A549 treated with DMSO at 1 μM for 4 hours (cell line): ENCODE measurements at places on chromosomes 6 and 20. TPM values are rescaled to one million over a fixed set of nuclear protein-coding genes. Genes with fewer than 3 reads are reported as not detected.

The TEAD3 gene
- total RNA-seq, result 4.2 to 6.2 TPM (median 5.7 TPM) in 5 replicates

The RRAGD gene
- total RNA-seq, result 3.3 to 4.5 TPM (median 4.4 TPM) in 5 replicates

The PPDPF gene
- 248 to 342 TPM (median 288 TPM) in 5 replicates for total RNA-seq

The GSTA2 gene
- total RNA-seq, result 0.06 to 0.17 TPM in 2 of 5 replicates, not detected in the others

The CST4 gene
- total RNA-seq, result not detected in 5 replicates

The TMEM200A gene
- 0.07 to 0.08 TPM (median 0.08 TPM) in 5 replicates for total RNA-seq

The MUC21 gene
- total RNA-seq, result not detected in 5 replicates

The ZSCAN16 gene
- 4.0 to 4.8 TPM (median 4.2 TPM) in 5 replicates for total RNA-seq

The CD40 gene
- 4.1 to 5.0 TPM (median 4.6 TPM) in 5 replicates for total RNA-seq

The LY6G6D gene
- total RNA-seq, result not detected in 5 replicates

The GLP1R gene
- total RNA-seq, result not detected in 5 replicates

The UNC93A gene
- total RNA-seq, result not detected in 5 replicates

The DEF6 gene
- 0.03 to 0.30 TPM (median 0.08 TPM) in 3 of 5 replicates, not detected in the others for total RNA-seq

The CTCFL gene
- total RNA-seq, result not detected in 5 replicates

The SPEF1 gene
- total RNA-seq, result 1.6 to 2.4 TPM (median 2.0 TPM) in 5 replicates

The FRMD1 gene
- total RNA-seq, result 0.01 to 0.06 TPM (median 0.03 TPM) in 5 replicates

The BNIP5 gene
- total RNA-seq, result not detected in 5 replicates

The CLVS2 gene
- 0.01 to 0.08 TPM (median 0.07 TPM) in 5 replicates for total RNA-seq

The ADGRF5 gene
- total RNA-seq, result not detected in 5 replicates

The HLA-DMB gene
- 1.2 to 2.3 TPM (median 1.7 TPM) in 5 replicates for total RNA-seq

The ADGRG6 gene
- 40.6 to 62.5 TPM (median 56.6 TPM) in 5 replicates for total RNA-seq

The ITPA gene
- 119 to 136 TPM (median 124 TPM) in 5 replicates for total RNA-seq
